ENCODE measurements at places on chromosomes 12 and 14.

DNA sequence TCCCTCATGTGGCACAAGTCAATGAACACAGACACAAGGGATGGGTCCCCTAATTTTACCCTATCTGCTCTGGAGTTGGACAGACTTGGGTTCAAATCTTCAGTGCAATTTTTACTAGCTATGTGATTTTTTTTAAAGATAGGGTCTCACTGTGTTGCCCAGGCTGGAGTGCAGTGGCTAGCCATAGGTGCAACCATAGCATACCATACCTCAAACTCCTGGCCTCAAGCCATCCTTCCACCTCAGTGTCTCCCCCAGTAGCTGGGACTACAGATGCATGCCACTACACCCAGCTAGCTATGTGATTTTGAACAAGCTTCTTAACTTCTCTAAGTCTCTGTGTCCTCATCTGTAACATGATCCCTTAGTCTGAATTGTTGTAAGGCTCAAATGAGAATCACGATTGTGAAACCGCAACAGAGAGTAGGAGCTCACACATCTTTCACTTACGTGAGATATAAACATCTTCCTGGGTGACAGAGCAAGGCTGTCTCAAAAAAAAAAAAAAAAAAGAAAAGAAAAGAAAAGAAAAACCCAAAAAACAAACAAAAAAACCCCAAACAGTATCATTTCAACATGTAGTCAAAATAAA lies 4.7 kb downstream of the CALCOCO1 start:
- DNase-seq, result no peak

DNA sequence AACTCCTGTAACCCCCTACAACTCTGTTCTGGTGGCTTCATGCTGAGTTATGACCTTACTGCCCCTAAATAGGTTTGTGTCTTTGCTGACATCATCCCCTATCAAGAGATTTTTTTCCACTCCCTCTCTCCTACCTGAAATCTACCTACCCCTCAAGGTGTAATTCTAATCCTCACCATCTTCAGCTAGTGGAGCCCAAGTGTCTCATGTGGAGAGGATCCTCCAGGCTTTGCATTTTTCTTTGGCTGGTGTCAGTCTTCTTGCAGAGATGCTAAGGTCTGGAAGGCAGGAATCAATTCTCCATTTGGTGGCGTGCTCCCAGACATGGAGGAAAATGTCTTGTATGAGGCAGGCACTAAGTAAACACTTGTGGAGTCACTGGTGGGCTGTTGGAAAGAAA lies 74.8 kb upstream of the PRMT8 start:
- no peak for DNase-seq

DNA sequence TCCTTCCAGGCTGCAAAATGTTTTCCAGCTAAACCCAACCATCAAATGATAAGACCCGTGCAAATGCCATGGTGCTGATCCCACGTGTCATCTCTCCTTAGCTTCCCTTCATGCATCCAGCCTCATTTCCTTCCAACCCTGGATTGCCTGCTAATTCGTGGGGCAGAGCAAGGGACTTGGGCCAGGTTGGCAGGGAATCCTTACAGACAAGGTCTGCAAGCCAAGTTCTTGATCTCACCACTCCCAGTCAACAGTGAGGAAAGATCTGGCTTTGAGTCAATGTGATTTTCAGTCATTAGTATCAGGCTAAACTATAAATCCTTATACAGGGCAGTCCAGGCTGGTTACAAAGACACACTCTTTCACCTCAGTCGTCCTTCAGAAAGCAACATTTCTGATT lies 150.9 kb downstream of the ANO2 start:
- DNase-seq, result no peak

DNA sequence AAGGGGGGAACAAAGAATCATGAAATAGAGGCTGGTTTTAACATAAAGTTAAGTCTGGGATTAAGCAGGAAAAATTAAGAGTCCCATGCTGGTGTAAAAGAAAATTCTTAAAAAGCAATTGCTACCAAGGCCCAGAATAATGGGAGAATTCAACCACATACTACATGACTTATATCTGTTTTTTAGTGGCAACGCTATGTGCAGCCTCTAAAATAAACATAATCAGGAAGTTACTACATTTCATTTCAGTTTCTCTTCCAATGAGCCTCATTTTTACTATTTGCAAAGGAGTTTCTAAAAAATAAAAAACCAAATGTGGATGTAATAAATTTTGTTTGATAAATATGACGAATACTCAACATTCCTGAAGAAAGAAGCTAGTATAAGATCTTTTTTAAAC lies 58.1 kb downstream of the CPNE8 start:
- DNase-seq, result no peak

- DNase-seq, result peak; percentile 58
Observed at GRCh38 chr12:75944097-75944904, 87.3 kb downstream of the PHLDA1 start.

DNA sequence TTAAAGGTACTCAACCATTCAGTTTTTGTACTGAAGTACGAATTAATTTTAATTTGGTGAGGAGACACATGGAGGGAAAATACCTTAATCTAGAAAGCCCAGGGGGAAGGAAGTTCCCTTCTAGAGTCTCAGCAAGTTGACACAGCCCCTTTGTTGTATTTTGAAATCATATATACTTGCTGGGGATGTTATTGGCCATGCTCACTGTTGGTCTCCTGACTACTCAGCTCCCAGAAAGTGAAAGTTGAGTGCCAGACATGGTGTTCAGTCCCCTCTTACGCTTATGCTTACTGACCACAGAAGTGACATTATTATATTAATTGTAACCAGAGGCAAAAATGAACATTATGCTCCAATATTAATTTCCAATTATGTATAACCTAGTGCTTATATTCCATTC lies 28.1 kb downstream of the ARF6 start:
- no peak for DNase-seq

GRCh38 chr14:102901633-102902032 lies 20.8 kb upstream of the AMN start:
- peak; percentile 33 for DNase-seq

DNA sequence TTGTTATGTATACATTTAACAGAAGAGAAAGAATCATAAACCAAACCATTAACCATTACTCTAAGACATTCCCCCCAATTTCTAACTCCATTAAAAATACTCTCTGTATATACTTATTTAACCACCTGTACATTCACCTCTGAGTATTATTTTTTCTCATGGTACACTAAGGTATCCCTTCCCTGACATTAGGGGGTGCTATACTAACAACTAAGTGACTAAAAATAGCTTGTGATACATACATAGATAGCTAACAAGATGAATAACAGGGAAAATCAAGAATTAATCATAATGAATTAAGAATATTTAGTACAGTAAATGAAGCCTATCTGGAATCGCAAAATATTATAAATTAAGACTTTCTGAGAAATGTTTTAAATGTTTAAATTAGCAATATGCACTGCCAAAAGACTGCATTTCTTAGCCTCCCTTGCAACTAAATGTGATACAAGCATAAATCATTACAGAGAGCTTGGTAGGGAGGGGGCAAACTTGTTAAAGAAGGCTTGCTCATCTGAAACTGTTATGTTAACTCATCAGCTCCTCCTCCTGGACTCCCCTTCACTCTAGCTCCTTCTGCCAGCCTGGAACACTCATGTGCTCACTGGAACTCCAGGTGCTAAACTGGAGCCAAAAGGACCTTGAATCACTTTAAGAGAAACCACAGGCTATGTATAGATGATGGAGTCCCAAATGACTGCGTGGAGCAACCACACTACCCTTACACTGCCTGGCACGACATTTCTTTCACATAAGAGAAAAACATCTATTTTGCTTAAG lies 14.9 kb downstream of the C2CD5 start:
- peak; percentile 78 for DNase-seq

DNA sequence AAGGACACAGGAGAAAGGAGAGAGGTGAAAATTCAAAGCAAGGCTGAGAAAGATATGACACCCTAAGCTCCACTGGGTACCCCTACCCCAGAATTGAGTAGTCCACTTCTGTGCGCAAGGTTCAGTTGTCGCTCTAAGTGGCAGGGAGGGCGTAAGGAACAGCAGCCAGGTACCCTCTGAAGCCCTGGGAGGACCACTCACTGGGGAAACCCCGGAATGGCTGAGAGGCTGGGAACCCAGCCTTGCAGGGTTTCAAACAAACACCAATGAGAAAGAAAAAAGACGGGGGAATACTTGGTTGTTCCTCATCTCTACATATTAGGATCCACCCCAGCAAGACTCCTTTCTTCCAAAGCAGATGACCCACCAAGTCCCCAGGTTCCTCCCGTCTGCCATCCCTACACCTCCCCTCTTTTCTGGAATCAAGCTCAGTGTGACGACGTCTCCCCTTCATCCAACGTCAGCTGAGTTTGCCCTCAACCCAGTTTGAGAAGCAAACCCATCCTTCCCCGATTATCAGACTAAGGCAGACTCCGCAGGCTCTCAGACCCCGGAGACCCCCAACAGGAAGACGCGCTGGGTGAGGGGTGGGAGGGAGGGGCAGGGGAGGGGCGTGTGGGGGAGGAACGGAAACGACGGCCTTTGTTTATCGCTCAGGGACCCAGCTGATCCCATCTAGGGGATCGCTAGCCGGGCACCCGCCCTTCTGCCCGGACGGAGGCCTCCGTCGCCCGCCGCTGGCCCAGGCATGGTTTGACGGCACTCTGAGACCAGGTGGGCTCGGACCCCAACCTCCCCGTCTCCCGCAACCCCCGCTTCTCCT lies 795 bp downstream of the LMBR1L start:
- DNase-seq, result no peak

DNA sequence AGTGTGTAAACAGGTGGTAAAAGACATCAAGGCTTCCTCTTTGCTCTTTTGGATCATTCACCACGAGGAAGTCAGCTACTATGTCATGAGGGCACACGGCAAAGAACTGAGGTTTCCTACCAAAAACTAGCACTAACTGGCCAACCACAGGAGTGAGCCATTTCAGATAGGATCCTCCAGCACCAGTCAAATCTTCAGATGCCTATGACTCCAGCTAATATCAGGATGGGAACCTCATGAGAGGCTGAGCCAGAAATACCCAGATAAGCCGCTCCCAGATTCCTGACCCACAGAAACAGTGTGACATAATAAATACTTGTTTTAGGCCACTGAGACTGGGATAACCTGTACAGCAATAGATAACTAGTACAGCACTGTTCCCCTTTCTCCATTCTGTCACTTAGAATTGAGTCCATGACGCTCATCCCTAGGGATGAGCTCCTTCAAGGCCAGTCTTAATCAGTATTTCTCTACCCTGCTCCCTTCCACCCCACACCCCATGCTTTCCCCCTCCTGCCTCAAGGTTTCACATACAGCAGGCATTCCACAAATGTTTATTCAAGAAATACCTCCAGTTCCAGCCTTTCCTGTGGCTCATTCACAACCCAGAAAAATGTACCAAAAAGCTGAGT lies 68.4 kb downstream of the PPM1H start:
- peak; percentile 36 for DNase-seq

- DNase-seq, result no peak
Observed at GRCh38 chr12:70638639-70639360, 1.6 kb upstream of the PTPRB start.

DNA sequence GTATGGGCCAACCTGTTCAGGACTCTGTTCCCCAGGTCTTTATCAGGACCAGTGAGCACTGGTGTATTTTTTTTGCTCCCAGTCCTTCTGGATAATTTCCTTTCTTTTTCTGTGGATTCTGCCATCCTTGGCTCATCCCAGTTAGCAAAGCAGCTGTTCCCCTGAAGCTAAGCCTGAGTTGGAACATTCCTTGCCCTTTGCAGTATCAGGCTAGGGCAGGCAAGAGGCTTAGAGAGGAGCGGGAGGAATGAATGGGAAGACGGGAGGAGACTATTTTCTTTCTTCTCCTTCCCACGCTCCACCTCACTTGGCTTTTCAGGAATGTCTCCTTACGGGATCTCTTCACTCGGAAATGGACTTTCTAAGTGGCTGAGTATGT lies 29.2 kb downstream of the ERG28 start:
- DNase-seq, result no peak

All from hematopoietic multipotent progenitor cell treated with erythropoietin and hydrocortisone succinate and interleukin-3 and kit ligand, for 6 days (in vitro differentiated cells).